ENCODE measurements at places on chromosomes 5 and 9.

- DNase-seq = no peak
Measured at GRCh38 chr5:113581388-113581787, 67.9 kb downstream of the YTHDC2 start.

GRCh38 chr9:125418404-125418803 is 156.8 kb downstream of the GAPVD1 start:
- no peak for DNase-seq

DNA sequence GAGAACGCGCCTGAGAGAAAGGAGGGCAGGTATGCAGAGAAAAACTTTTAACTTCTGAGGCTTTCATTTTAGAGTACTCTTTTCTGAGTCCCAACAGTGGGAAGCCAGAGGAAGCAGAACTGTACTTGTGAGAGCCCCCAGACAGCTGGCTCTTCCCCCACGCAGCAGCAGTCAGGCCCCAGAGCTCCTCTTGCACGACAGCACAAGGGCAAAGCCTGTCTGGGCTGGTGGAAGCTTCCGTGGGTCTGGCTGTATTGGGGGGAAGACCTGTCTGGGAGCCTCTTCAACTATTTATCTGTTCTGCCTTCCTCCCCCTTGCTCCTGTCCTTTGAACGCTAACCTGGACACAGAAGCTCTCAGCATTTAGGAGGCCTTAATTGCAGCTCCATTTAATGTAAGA is 68.2 kb downstream of the THBS4 start:
- no peak for DNase-seq

- DNase-seq = no peak
Measured at GRCh38 chr5:4221048-4221447, 625.4 kb downstream of the IRX1 start.

- peak; percentile 63 for DNase-seq
Measured at GRCh38 chr9:92954049-92954861, 6.9 kb downstream of the FGD3 start.

DNA sequence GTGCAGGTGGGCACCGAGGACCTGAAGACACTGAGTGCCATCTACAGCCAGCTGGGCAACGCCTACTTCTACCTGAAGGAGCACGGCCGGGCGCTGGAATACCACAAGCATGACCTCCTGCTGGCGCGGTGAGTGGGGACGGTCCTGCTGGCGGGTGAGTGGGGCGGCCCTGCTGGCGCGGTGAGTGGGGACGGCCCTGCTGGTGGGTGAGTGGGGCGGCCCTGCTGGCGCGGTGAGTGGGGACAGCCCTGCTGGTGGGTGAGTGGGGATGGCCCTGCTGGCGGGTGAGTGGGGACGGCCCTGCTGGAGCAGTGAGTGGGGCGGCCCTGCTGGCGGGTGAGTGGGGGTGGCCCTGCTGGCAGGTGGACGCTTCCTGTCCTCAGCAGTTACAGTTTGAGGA is 7.2 kb downstream of the GPSM1 start:
- DNase-seq = no peak

- no peak for DNase-seq
Measured at GRCh38 chr5:72453246-72453775, 53.9 kb downstream of the ZNF366 start.

GRCh38 chr5:172584638-172585037 is 56.4 kb upstream of the NEURL1B start:
- DNase-seq = no peak

GRCh38 chr5:6250121-6250520 is 128.2 kb downstream of the MED10 start:
- DNase-seq = no peak

DNA sequence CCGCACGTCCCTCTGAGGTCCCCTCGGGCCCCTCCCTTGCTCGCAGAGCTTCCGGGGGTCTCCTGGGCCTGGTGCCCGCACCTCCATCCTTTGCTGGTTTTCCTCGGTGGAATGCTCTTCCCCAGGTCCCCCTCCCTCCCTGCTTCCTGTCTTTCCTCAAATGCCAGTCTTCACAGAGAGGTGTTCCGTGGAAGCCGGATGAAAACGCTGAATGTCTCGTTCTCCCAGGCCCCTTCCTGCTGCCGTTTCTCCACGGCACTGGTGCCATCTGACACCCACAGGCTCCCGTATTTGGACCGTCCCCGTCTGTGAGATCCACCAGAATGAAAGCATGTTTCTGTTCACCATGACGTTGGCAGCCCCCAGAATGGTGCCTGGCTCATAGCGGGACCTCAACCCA is 4.1 kb downstream of the OR2V1 start:
- DNase-seq = no peak

DNA sequence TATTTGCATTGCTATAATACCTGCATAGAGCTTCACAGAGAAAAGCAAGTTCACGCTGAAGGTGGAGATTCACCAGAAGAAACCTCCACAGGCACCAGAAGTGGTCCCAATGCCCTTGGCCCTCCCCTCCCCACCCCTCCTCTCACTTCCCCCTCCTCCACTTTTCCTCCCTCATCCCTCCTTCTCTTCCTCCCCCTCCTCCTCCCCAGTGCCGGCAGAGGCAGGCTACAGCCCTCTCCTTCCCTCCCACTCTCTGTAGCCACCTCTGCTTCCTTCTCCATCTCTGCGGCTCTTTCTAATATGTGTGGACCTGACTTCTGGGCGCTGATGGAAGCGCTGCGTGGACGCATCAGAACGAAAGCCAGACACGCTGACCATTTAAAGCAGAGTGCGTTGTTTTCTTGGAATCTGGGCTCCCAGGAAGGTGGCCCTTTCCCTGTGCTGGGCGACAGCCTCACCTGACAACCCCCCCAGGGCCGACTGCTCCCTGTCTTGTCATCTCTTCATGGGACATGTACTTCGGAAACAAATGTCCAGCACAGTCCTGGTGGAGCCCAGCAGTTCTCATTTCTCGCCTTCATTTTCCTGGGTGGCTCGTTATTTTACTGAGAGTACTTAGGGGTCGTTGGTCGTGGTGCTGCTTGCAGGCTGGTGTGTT is 29.5 kb downstream of the NDUFS6 start:
- DNase-seq = no peak

DNA sequence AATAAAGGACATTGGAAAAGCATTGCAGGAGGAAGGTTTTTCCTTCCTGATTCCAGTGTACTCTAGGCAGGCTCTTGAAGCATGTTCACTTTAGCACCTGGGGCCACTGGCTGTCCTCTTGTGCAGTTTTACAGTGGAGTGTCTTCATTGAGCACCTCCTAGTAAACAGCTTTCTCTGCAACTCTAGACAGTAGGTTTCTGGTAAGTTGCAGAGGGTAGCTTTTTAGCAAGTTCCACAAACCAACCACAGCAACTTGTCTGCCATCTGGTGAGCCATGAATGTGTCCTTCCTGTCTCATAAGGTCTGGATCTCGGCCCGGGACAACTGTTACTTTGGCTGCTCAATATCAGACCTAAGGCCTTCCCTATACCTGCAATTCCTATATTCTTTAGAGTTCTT is 488.0 kb downstream of the MAN2A1 start:
- DNase-seq = no peak

GRCh38 chr5:91297994-91298393 is 85.1 kb downstream of the ARRDC3 start:
- DNase-seq = no peak

- no peak for DNase-seq
Measured at GRCh38 chr5:55907927-55908326, 56.8 kb downstream of the IL31RA start.

- DNase-seq = no peak
Measured at GRCh38 chr9:84271531-84271900, 69.0 kb downstream of the SLC28A3 start.

- DNase-seq = no peak
Measured at GRCh38 chr5:140575309-140575708, 10.7 kb downstream of the SLC35A4 start.

DNA sequence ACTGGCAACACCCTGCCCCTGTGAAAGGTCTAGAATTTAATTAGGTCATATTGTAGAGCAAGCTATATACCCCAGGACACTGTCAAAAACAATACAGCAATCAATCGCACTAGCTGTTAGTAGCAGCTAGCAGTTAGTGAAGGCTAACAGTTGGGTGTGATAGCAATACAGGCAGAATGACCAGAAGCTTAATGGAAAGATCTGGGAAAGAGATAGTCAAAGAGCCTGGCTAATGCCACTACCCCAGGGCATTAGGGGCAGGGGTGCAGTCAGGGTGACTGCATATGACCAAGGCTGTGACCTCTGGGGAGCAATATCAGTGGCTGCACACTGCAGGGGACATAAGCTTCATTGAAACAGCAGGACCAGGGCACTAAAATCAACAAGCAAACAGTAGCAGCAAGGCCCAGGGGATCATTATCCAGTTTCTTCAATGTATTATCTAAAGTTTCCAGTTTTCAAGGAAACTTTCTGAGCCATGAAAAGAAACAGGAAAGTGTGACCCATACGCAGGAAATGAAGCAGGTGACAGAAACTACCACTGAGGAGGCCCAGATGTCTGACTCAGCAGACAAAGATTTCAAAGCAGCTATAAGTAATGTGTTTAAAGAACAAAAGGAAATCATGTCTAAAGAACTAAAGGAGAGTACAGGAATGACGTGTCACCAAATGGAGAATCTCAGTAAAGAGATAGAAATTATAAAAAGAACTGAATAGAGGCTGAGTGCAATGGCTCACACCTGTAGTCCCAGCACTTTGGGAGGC is 82.4 kb downstream of the ZNF354C start:
- DNase-seq = no peak

- DNase-seq = no peak
Measured at GRCh38 chr5:129616517-129616916, 131.4 kb upstream of the MINAR2 start.

DNA sequence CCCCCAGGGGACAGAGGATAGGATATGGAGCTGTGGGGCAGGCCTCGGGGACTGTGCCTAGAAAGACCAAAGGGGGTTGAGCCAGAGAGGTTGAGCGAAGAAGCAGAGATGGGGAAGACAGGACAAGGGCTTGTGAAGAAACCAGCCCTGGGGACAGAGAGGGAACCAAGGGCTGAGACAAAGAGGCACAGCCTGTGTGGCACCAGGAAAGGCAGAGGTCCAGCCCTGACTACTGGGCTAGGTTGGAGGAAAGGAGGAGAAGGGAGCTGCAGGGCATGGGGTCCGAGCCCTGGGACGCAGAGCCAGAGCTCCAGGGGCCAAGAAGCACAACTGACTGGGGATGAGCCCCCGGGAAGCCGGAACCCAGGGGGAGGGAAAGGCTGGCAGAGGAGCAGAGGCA is 9.2 kb downstream of the REEP2 start:
- no peak for DNase-seq

Data from stimulated activated CD4-positive, alpha-beta T cell treated with anti-CD3 and anti-CD28 coated beads, Interleukin-1b, Interleukin-23, amount 100 ng/mL, for 1 hour (primary cell).